ENCODE measurements at places on chromosomes 3 and 15.

- peak; percentile 77 for DNase-seq
These were observed 34.3 kb downstream of the TMEM44 start for GRCh38 chr3:194598771-194599557.

GRCh38 chr3:125437631-125438435 is 62.7 kb upstream of the ZNF148 start:
- peak; percentile 8 for DNase-seq

DNA sequence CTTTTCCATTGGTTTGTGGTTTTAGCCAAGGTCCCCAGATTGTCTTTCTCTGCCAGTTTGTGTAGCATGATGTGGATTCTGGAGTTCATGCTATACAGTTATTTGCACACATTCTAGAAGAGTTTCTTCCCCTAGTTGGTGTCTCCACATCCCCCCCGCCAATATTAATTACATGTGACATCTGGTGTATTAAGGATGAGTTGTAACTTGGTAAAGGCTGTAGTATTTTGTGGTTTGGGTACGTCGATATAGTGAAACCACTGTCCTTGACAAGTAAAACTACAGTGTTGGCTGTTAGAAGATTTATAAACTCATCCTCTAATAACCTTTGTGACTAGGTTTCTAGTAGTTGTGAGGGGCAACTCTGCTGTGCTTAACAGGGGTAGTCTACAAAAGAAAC is 23.7 kb upstream of the P4HTM start:
- DNase-seq = no peak

- DNase-seq = no peak
These were observed 15.0 kb upstream of the KBTBD8 start for GRCh38 chr3:66983101-66983500.

GRCh38 chr3:118544458-118544857 is 490.2 kb downstream of the IGSF11 start:
- no peak for DNase-seq

GRCh38 chr15:58517682-58518525 is 86.1 kb downstream of the LIPC start:
- no peak for DNase-seq

DNA sequence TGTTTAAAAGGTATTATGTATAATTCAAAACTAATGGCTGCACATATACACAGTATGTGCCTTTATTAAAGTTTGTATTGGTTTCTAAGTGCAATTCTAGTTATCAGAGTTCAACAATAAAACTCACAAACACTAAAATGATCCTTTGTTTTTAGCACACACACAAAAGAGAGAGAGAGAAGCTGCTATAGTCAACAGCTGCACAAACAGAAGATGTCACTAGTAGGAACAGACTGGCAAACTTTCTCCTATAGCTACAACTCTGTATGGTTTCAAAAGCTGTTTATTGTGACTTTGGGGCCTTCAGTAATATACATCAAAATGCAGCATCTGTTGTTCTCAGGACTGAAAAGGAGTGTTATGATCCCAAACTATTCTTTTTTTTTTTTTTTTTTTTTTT is 6.1 kb downstream of the SECISBP2L start:
- no peak for DNase-seq

- DNase-seq = peak; percentile 20
These were observed 54.5 kb upstream of the GATA2 start for GRCh38 chr3:128547368-128547987.

DNA sequence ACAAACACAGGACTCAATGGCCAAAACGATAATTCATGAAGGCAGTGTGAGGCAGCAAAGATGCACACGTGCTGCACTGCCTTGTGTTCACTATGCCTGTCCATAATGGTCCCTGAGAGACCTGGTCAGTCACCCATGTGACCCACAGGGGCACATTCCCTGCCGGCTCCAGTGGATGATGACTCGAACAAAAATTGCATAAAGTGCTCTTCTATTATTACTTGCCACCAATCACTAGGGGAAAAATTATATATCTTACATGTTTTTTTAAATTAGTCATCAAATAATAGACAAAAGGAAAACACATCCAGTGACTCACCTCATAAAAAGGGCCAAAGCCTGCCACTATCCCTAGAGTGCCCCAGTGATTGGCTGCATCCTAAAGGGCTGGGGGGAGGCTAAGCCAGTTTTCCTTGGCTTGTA is 47.5 kb downstream of the UBP1 start:
- DNase-seq = peak; percentile 74

- DNase-seq = no peak
These were observed 150.5 kb upstream of the POU1F1 start for GRCh38 chr3:87426918-87427317.
